CD4-positive, alpha-beta T cell treated with Interleukin-4 for 1 hour (primary cell): ENCODE measurements at places on chromosomes 11 and 22.

- DNase-seq, result no peak
Measured at GRCh38 chr22:39908737-39909136, 7.9 kb downstream of the GRAP2 start.

DNA sequence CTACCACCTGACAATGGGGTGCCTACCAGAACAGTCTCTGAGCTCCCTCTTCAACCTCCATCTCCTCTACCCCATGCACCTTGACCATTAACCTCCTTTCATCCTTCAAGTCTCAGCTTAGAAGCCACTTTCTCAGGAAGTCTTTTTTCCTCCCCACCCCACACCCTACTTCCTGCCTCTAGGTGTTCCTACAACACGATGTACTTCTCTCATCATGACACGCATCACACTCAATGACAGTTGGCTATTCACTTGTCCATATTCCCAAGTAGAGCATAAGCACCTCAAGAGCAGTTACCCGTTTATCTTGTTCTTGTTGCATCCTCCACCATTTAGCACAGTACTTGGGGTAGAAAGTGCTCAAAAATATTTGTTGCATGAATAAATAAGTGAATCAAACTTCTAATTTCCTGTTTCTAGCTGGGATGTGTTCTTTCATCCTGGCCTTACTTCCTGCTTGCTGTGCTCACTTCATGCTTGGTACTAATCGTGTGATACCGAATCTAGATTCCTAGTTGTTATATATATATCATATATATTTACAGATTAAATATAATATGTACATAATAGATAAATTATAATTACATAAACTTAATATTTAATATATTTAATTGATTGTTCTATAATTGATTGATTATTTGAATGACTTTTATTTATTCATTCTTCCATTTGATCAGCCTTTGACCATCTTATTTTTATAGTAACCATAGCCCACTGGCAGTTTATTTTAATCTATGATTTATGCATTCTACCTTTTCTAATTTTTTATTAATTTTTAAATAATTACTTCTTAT is 177.5 kb upstream of the TMEM45B start:
- DNase-seq, result no peak

GRCh38 chr22:36925388-36926290 is 12.2 kb downstream of the CSF2RB start:
- DNase-seq, result no peak

DNA sequence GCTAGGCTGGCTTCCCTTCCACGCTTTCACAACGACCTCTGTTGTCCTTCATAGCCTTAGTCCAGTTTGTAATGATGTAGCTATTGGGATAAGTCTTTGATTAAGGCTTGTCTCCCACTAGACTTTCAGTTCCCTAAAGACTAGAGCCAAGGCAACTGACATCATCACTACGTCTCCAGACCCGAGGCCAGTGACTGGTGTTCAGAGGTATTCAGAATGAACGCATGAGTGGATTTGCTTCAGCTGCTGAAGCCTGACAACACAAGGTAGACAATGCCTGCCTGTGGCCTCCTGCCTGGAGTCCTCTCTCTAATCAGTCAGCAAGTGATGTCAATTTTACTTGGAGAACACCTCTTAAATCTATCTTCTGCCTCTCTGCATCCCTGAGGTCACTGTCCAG is 13.6 kb downstream of the EFCAB6 start:
- DNase-seq, result no peak

DNA sequence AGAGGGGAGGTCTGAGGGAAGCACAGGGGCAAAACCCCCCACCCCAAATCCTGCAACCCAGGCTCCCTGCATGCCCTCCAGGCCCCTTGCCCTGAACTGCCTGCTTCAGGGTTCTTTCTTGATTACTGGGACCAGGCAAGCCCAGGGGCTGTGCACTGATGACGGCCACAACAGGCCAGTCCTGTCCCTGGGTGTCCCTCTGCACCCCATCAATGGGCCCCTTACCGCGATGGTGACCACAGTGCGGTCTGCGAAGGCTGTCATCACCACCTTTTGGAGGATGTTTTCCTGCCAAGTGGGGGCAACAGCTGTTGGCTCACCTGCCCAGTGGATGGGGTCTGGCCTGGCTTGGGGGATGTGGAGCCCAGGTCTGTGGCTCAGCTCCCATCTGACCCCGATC is 5.0 kb upstream of the KCNJ11 start:
- no peak for DNase-seq

- DNase-seq, result no peak
Measured at GRCh38 chr22:27283714-27284113, 517.8 kb downstream of the MN1 start.

DNA sequence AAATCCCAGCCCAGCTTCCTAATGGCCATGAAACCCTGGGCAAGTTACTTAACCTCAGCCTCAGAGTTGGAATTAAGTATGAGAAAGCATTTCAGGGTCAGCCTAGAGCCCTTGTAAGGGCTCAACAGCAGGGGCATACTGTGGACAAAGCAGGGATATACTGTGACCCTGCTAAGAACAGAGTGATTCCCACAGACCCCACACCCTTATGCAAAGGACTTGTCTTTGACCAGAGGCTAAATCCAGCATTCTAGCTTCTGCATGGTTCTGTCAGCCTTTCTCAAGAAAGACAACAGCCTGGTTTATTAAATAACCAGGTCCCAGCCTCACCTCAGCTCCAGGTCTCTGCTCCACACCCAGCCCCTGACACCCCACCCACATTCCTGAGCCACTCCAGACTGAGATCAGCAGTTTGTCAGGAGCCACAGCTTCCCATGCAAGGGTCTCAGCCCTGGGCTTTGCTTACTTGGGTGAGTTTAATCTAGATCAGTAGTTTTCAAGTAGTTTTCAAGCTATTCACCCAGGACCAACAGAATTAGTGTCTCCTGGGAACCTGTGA is 69.2 kb downstream of the GALNT18 start:
- DNase-seq, result no peak

- no peak for DNase-seq
Measured at GRCh38 chr11:80638296-80638695, 1197.5 kb upstream of the TENM4 start.

- no peak for DNase-seq
Measured at GRCh38 chr22:37215890-37216289, 3.6 kb upstream of the SSTR3 start.

DNA sequence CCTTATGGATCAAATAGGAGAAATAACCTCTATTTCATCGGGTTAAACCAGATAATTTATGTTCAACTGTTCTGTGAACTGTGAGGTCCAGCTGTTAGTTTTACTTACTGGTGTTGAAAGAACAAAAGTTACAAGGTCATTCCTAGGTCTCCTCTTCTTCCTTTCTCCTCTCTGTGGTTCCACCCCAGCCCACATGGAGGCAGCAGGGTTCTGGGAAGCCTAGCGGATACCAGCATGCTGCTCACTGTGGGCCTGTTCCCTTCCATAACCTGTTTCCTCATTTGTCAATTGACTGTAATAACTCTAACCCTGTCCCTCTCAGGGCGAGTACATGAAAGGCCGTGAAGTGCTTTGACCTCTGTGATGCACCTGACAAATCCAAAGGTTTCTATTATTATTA is 27.8 kb downstream of the RELT start:
- peak; percentile 58 for DNase-seq

GRCh38 chr11:33375688-33376311 is 118.6 kb downstream of the HIPK3 start:
- no peak for DNase-seq

GRCh38 chr22:20438427-20438677 is 727 bp upstream of the SCARF2 start:
- no peak for DNase-seq

DNA sequence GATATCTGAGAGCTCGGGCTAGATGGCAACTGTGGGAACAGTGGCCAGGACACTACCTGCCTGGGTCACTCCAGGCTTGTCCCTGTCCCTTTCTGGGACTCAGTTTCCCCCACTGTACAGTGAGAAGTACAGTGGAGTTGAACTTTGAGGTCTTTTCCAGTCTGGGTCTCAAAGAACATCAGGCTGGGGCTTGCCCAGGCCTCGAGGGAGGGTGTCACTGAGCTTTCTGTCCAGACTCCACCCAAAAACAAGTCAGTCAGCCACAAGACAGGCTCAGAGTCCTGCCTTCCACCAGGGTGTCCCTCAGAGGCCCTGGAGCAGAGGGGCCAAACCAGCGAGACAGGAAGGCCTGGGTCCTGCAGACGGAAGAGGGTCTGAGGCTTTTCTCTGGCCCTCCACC is 2.0 kb upstream of the PLA2G3 start:
- no peak for DNase-seq

DNA sequence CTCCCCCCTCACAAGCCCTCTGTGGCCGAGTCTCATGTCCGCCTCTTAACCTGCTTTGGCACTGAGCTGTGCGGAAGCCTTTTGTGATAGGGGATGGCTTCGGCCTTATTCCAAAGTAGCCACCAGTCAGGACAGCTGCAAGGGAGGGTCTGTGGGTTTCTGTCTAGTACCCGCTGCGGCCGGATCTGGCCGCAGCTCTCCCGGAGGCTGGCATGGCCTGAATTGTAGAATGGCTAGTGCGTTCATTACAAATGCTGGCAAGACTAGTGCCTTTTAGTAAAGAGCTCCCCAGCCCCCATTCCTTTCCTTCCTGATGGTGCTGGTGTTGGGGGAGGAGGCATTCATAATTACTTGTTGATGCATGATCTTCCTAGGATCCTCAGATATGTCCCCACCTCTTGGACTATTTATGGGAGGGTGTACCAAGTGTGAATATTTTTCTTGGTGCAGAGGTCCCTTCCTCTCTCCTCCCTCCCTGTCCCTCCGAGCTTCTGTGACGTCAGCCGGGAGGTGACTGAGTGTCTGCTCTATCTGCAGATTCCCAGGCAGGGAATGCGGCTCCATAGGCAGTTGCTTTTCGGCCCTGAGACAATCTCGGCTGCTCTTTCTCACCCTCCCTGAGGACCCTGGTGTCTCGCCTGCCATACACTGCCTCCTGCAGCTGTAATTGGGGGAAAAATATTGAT is 108.7 kb upstream of the E2F8 start:
- DNase-seq, result no peak

DNA sequence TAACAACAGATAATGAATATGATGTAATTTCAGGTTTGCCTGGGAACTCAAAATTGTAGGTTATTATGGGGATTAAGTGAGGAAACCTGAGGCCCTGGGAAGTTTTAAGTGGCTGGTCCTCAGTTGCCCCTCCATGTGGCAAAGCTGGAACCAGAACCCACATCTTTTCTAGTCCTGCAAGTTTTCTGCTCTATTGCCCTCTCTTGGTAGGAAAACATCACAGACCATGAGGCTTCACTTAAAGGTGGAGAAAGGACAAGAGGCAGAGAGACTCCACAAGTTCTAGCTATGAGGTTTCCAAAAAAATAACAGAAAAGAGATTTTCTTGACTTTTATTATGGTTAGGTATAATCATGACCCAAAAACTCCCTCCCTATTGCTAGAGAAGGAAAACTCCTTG is 115.5 kb upstream of the DDI1 start:
- no peak for DNase-seq

- DNase-seq, result no peak
Measured at GRCh38 chr11:42329929-42330565, 870.6 kb upstream of the LRRC4C start.

DNA sequence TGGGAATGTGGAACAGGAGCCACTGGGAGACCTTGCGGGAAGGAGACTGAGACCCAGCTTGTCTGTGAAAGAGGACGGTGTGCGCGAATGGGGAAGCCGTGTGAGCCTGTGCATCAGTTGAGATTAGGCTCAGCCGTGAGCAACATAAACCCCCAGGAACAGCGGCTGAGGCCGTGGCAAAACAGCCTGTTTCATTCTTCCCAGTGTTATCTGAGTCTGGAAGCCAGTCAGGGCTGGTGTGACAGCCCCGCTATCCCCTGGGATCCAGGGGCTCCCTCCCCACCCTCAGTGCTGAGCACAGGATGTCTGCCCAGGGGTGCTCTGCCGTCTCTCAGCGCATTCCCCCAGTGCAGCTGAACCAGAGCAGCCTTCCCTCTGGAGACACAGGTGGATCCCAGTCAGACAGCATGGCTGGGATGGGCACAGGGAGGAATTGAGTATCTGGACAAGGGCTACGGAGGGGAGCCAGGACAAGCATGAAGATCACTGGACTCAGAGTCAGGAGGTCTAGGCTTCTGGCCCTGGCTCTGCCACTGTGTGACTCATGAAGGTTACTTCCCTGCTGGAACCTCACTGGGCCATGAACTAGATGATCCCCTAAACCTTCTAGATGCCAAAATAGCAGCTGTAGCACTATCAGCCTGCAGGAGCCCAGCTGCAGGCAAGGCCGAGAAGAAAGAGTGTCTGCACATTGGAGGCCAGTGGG is 8.6 kb downstream of the OAF start:
- no peak for DNase-seq
